ENCODE measurements at places on chromosomes 3 and 15.
A peak's percentile ranks its signal among the peaks of the same experiment; 100 is the strongest.

GRCh38 chr15:75648156-75649000 lies 666 bp downstream of the SNX33 start:
- peak; percentile 88 for DNase-seq

DNA sequence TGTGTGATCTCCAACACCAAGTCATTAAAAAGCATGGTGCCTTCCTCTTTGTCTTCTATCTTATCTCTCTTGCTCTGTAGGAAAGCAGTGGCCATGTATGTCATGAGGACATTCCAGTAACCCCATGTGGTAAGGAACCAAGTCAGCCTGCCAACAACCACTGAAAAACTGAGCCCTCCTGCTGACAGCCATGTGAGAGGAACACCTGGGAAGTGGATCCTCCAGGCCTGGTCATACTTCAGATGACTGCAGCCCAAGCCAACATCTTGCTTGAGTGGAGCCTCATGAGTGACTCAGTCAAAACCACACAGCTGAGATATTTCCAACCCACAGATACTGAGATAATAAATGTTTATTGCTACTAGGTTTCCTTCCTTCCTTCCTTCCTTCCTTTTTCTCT lies 597.3 kb downstream of the ZIC1 start:
- DNase-seq = peak; percentile 11

GRCh38 chr3:135532021-135532420 lies 433.5 kb upstream of the PPP2R3A start:
- no peak for DNase-seq

GRCh38 chr3:121152573-121152972 lies 244.6 kb downstream of the STXBP5L start:
- DNase-seq = peak; percentile 34

DNA sequence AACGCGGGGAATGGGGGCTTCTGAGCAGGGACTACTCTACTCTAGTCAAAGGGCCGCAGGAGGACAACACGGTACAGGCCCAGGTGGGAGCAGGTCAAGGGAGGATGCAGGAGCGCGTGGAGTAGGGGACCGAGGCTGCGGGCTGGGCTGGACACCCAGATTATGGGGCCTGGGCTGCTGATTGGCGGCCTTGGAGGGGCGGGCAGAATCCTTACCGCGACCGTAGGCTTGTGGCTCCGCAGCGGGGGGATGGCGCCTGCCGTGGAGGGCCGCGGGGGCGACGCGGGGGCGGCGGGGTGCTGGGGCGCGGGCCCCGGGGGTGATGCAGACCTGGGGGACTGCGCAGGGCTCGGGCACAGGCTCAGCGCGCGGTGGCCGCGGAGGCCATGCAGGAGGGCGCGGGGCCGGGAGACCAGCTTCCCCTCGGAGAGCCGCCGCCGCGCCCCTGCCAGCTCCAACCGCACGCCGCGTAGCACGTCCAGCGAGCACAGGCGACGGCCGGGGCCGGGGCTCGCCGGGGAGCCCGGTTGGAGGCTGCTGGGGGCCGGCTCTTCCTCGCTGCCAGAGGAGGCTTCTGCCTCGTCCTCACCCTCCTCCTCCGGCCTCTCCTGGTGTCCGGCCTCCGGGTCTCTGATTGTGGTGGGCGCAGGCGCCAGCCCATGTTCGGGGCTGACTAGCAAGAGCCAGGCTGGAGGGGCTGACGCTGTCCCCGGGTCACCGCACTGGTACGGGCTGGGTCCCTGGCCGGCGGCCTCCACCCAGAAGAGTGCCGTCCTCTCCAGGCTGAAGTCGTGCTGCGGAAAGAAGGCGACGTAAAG lies 12.9 kb downstream of the UBAP1L start:
- DNase-seq = peak; percentile 61

DNA sequence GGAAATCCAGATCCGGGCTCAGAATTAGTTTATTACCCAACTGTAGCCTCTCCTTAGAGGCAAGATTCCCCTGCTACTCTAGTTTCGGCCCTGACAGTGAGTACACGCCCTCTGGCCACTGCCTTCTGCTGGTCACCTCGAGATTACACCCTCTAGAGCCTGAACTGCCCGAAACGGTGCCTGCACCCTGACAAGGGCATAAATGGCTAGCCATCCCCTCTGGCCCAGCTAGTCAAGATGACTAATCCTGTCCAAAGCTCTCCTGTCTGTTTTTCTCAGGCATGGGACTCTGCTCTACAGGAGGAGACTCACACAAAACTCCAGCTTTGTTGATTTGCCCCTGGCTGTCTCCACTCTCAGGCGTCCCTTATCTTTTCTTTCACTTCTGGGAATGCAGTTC lies 150.5 kb upstream of the UBE2E2 start:
- peak; percentile 23 for DNase-seq

DNA sequence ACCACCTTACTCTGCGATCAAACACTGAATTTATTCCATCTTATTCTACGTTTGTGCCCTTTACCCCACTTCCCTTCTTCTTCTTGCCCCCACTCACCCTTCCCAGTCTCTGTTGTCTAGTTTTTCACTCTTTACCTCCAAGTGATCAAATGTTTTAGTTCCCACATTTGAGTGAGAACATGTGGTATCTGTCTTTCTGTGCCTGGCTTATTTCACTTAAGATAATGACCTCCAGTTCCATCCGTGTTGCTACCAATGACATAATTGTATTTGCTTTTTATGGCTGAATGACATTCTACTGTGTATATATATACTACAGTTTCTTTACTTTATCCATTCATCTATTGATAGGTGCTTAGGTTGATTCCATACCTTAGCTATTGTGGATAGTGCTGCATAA lies 78.8 kb downstream of the PDCD6IP start:
- no peak for DNase-seq

- no peak for DNase-seq
These were observed 895.6 kb upstream of the ROBO1 start for GRCh38 chr3:80663426-80663825.

DNA sequence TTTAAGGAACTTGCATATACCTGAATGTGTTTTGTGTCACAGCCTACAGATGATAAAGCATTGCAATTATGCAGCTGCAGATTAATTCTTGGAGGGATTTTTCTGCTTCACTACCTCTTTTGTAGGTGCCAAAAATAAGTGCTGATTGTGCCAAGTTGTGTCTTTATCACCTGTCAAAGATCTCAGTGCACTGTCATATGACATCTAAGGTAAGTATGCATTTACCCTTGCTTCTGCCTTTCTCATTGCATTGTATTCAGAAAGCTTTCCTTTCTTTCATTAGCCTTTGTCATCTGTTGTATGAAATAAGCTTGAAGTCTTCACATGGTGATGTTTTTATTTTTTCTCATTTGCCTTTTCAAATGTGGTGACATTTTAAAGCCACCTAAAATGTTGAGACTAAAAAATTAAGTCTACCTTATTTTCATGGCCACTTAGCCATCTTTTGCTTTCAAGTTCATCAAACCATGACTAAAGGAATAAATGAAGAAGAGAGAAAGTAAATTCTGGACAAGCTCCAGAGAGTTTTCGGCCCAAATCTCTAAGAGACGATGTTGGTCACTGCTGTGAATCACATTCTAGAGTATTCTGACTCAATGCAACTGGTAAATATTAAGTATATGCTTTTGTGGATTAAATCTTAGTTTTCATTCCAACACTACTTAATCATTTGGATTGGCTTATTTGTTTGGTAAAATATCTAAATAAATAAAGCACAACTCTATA lies 381.8 kb upstream of the EPHA3 start:
- no peak for DNase-seq

DNA sequence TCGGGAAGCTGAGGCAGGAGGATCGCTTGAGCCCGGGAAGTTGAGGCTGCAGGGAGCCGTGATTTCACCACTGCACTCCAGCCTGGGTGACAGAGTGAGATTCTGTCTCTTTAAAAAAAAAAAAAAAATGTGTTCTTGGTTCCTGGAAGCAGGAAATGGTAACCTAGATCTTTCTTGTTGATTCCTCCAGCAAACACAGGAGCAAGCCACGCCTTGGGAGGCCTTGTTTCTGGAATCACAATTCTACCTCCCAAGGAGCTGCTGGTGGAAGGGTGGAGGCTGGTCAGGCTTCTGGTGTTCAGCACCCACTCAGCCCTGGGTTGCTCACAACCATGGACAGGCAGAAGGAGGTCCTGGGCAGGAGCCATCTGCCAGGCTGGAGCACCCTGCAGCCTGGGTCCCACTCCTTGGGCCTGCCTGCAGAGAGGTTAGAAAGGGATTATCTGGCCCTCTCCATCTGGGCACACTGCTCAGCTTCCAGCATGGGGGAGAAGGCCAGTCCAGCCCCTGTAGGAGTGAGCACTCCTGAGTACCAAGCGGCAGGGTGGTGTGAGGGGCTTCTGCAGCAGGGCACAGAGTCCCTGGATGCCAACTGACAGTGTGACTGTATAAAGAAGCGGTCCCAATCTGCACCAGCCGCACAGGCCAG lies 65.6 kb downstream of the ABTB1 start:
- DNase-seq = no peak
